Activated naive CD4-positive, alpha-beta T cell treated with anti-CD3 and anti-CD28 coated beads, Interleukin-2, amount 10 ng/mL, durations not matched to agents 7 days and 5 days (primary cell): ENCODE measurements at places on chromosomes 13 and 19.

- no peak for DNase-seq
Observed at GRCh38 chr19:8566855-8567254, 10.4 kb downstream of the MYO1F start.

- DNase-seq: no peak
Observed at GRCh38 chr13:19810996-19811881, 28.5 kb upstream of the PSPC1 start.

DNA sequence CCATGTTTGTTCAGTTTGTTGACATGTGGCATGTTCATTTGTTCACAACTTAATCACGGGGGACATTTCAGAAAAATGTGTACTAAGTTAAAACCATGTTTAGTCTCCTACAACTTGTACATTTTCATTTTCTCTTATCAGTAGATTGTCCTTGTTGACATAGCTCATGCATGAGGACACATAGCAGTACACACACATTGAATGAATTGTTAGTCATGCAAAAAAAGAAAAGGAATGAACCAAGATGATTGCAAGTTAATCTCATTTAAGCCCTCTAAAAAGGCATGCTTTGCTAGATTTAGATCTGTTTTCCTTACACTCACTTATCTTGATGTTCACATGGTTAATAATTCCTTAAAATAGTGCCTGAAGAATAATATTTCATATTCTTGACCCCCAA lies 38.2 kb upstream of the AKAP11 start:
- DNase-seq: no peak

GRCh38 chr13:41326661-41327060 lies 15.6 kb downstream of the NAA16 start:
- DNase-seq: no peak

GRCh38 chr19:51570962-51571575 lies at the start of gene ZNF175:
Gene ZNF175, plus strand, starts transcription at chr19:51571283. Its CDS starts 2,047 bp downstream, at chr19:51573330.
- DNase-seq: peak; percentile 87

DNA sequence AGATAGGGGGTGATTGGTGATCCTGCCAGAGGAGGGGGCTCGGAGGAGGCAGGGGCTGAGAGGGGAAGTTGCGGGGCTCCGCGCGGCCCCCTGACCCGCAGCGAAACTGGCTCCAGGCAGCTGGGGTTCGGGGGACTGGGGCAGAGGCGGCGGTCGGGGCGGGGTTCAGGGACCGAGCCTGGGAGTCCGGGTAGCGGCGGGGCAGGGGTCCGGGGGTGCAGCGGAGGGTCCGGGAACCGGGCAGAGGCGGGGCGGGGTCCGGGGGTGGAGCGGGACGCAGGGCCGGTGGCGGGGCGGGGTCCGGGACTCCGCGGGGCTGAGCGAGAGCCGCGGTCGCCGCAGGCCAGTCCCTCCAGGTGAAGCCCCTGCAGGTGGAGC lies 1.2 kb downstream of the MADCAM1 start:
- no peak for DNase-seq

DNA sequence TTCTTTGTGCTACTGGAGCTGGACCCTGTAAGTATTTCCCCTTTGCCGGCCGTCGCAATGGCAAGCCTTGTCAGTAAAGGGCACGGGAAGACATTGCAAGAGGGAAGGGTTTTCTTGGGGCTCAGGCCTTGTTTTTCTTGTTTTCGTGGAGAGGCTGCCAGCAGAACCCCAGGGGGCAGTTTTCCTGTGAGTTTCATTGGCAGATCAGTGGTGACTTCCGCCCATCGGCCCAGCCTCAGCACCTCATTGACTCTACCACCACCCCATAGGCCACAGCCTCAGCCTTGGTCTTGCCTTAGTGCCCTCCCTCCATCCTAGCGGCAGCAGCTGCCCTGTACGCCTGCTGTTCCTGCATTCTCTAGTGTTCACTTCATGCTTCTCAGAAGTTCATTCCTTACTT lies 61.5 kb downstream of the GJA3 start:
- DNase-seq: no peak

GRCh38 chr19:54415208-54415900 lies at the start of gene TTYH1:
Gene TTYH1, plus strand, starts transcription at chr19:54415464. Its CDS starts 89 bp downstream, at chr19:54415553.
- peak; percentile 53 for DNase-seq
